ENCODE measurements at places on chromosomes 2 and 18.
A peak's percentile ranks its signal among the peaks of the same experiment; 100 is the strongest.

DNA sequence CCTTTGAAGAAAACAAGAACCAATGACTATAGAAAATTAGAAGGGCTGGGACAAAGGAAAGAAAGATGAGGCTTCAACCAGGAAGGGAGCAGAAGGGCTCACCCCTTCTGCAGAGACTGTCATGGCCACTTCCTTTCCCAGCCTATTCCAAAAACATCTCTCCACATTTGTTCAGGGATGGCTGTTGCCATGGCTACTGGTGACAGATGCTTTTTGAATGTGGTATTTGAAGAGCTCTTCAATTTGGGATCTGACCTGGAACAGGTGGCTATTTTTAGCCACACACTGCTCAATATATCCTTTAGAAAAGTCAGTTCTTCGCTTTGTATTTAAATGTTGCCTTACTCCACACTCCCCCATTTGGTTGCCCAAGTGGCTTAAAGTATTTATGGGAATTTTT lies 64.1 kb upstream of the LCLAT1 start:
- peak; percentile 22 for DNase-seq

GRCh38 chr2:127067620-127068350 lies 39.2 kb downstream of the BIN1 start:
- no peak for DNase-seq

DNA sequence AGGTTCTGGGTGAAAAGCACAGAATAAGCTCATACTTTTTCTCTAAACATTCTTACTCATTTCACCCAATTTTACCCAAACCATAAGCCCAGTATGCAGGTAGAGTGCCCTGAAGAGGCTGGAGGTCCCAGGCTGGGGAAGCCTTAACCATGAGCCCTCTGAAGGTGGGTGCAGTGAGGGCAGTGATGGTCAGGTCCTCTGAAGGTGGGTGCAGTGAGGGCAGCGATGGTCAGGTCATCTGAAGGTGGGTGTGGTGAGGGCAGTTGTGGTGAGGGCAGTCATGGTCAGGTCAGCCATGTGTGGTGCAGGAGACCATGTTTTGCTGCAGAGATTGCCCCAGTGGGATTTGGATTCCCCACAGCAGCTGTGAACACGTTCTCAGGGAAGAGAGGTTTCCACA lies 148.8 kb downstream of the SNTG2 start:
- no peak for DNase-seq

DNA sequence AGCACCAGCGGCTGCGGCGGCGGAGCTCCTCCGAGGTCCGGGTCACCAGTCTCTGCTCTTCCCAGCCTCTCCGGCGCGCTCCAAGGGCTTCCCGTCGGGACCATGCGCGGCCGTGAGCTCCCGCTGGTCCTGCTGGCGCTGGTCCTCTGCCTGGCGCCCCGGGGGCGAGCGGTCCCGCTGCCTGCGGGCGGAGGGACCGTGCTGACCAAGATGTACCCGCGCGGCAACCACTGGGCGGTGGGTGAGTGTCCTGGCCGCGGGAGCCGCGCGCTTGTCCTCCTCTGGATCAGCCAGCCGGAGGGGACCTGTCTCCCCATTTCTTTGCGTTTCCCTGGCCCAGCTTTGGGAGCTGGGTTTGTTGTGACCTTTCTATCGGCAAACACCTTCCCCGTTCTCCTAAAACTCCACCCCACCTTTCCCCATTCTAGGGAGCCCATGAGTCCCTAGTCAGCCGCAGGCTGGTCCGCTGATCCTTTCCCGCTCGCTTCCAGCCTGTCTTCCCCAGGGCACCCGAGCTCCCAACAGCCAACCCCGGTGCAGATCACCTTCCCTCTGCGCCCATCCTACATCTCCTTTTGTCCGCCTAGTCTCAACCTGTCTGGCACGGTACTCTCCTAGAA lies 316 bp downstream of the GRP start:
- DNase-seq = peak; percentile 64

DNA sequence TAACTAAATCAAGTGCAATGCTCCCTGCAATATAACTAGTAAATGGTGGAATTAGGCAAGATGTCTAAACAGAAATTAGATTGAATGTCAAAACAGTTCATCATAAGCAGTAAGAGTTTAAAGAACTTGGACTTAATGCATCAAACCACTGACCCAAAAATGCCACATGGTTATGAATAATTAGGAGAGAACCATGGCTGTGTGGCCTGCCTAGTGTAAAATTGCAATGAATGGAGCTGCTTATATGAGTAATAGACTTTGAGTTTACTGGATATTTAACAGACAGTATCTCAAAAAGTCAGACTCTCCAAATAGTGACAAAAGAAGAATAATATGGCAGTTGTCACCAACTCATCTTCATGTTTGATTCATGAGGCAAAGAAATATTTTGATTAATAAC lies 101.6 kb upstream of the COL5A2 start:
- DNase-seq = no peak

GRCh38 chr2:2182551-2183071 lies 148.5 kb downstream of the MYT1L start:
- DNase-seq = no peak

DNA sequence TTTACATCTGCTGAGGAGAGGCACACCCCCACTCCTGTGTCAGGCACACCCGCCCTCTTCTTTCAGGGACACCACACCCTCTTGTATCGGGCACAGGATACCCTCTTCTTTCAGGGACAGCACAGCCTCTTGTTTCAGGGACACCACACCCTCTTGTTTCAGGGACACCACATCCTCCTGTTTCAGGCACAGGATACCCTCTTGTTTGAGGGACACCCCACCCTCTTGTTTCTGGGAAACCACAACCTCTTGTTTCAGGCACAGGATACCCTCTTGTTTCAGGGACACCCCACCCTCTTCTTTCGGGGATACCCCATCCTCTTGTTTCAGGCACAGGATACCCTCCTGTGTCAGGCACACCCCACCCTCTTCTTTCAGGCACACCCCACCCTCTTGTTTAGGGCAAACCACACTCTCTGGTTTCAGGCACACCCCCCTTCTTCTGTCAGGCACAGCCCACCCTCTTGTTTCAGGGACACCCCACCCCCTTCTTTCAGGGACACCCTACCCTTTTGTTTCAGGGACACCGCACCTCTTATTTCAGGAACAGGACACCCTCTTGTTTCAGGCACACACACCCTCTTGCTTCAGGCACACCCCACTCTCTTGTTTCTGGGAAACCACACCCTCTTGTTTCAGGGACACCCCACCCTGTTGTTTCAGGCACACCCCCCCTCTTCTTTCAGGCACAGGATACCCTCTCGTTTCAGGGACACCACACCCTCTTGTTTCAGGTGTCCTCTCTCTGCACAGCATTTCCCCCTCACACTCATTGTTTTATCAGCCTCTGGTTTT lies 96.2 kb downstream of the TPO start:
- DNase-seq = no peak

GRCh38 chr18:61336766-61337165 lies 3.5 kb downstream of the CDH20 start:
- DNase-seq = no peak

DNA sequence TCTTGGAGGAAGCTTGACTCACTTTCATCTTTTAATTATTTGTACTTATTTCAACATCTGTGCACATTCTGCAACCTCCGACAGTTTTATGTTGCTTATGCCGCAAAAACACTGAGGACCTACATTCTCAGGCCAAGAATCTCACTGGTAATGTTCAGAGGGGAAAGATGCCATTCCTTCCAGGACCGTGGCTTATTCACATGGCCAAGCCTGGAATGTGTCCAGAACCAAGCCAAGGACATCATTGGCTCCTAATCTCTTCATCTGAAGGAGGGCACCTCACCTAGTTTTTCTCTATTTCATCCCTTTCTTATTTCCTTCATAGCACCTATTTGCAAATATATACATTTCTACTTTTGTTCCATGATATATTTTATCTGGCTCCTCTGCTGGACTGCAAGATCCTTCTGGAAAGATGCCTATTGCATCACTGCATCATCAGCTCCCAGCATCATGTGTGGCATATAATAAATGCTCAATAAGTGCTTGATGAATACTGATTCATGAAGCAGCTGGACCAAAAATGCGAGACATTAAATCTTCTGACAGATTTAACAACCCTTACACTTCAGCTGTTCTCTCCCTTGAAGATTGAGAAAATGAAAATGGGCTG lies 377.1 kb downstream of the TNS1 start:
- DNase-seq = no peak

DNA sequence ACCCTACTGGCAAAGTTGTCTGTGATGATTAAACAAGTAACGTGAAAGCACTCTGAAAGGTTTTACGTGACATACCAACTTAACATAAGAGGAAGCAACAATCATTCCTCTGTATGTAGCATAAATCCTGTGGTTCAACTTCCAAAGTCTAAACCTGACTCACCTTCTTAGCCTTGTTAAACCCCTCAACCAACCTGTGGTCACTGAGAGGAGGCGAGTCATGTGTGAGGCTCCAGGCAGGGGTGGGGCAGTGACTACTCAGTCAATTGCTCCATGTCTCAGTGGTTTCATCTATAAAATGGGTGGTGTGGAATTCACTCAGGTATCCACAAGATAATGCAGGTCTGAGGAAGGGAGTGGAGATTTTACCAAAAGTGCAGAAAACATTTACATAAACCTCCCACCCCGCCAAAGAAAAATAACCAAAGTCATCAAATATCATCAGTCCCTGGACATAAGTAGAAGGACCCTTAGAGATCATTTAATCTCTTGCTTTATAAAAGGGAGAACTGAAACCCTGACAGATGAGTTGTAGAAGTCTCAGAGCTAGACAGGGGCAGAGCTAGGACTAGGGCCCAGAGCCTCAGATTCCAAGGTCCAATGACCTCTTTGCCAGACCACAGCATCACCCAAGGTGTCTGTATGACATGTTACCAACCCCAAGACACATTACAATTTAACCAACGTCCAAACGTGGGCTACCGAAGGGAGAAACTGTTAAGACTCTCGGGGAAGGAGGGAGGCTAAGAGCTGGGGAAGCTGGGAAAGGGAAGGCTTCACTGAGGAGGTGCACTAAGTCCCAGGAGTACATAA lies 3.7 kb upstream of the PCBP1 start:
- DNase-seq = no peak

DNA sequence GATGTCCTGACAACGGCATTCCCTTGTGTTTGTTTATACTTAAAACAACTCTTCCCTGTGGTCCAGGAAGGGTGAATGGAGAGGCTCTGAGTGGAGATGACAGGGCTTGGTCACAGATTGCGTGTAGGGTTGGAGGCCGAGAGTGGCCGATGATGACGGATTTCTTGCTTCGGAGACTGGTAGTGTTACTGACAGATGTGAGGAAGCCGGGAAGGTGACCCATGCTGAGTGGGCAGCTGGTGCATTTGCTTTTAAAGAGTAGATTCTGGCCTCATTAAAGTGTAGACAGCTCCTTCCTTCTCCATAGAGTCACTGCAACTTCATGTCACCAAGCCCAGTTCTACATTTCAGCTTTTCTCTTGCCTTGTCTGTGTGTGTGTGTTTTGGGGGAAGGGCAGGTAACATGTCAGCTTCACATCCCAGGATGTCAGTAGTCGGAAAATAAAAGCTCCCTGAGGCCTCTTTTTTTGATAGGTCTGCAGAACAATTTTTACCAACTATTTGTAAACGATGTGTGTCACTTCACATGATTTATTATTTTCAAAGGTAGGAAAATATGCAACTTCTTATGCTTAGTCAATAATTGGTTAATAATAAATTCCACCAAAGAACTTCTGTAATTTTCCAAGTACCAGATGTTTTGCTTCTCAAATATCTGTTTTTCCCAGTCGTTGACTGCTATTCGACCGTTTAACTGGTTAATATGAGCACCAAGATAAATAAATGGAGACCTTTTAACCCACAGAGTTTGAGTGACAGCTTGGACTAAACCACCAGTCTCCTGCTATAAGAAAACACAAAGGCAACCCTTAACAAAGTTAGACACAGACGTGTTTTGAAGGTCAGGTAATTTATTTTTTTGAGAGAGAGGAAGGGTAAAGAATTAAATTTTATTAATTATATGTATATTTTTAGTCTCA lies 436.9 kb downstream of the SLC4A3 start:
- DNase-seq = no peak

DNA sequence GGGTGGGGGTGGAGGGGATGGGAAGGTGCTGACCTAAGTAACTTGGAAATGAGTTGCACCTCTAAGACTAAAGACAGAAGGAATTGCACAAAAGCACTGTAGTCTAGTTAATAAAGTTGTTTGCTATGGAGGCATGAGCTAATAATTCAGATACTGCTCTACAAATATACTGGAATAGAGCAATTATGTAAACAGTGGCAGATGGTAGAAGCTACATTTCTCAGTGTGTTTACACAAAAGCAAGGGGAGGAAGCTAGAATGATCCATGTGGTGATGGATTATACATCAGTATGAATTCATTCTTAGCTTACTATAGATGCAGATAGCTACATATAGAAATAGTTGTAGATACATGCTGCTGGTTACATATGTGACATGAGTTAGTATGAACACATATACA lies 27.6 kb upstream of the UBE2F start:
- no peak for DNase-seq

- no peak for DNase-seq
Observed at GRCh38 chr2:22826703-22827102, 558.3 kb upstream of the KLHL29 start.

- DNase-seq = no peak
Observed at GRCh38 chr18:24942144-24942543, 409.8 kb downstream of the ZNF521 start.

GRCh38 chr18:9239720-9240119 lies 94.9 kb upstream of the TWSG1 start:
- DNase-seq = no peak

- DNase-seq = no peak
Observed at GRCh38 chr2:147197754-147198483, 646.9 kb upstream of the ACVR2A start.

- peak; percentile 7 for DNase-seq
Observed at GRCh38 chr2:174522553-174522952, 35.7 kb upstream of the GPR155 start.

DNA sequence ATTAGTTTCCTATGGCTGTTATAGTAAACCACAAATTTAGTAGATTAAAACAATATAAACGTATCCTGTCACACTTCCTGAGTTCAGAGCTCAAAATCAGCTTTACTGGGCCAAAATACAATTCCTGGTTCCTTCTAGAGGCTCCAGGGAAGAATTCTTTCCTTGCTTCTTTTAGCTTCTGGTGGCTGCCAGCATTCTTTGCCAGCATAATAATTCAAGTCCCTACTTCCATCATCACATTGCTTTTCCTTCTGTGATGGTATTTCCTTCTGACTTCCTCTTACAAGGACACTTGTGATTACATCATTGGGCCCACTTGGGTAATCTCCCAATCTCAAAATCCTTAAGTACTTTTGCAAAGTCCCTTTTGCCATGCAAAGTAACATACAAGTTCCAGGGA lies 40.6 kb downstream of the MOB4 start:
- no peak for DNase-seq

GRCh38 chr18:3595369-3596273 lies 145.6 kb downstream of the TGIF1 start:
- DNase-seq = no peak

- peak; percentile 23 for DNase-seq
Observed at GRCh38 chr2:112048887-112049286, 6.2 kb upstream of the TMEM87B start.

- DNase-seq = no peak
Observed at GRCh38 chr18:45280481-45281276, 334.6 kb upstream of the SLC14A2 start.

- DNase-seq = no peak
Observed at GRCh38 chr2:10038716-10039115, 4.6 kb upstream of the KLF11 start.

- no peak for DNase-seq
Observed at GRCh38 chr2:241941691-241942301, 72.3 kb downstream of the RTP5 start.

All from COR-L47 (cell line).